ENCODE measurements at places on chromosomes 5 and 9.

GRCh38 chr9:124256517-124257069 is 1.2 kb upstream of the NEK6 start:
- DNase-seq: no peak

DNA sequence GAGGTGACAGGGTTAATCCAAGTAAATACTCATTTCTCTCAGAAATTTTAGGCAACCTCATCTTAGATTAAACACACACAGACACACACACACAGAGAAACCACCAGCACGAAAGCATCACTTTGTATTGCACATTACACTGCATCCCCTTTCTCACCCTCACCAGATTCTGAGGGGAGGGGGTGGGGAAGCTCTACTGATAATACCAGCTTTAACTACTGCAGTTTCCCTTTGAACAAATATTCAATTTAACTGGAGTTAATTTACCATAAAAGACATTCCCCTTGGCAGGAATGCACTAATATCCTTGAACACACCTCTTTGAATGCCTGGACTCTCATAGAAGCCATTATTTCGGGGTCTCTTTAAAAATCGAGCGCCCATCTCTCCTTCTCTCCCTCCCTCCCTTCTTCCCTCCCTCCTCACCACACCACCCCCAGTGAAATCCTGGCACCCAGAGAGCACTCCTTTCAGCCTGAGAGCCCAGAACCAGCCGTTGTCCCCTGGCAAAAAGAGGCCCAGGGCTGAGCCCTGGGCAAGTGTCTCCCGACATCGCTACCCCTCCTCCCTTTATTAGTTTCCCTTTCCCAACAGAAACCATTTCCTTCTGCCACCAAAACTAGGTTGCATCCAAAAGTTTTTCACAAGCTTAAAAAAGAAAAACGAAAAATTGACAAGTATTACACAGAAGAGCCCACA is 2.8 kb upstream of the NFIB start:
- peak; percentile 66 for DNase-seq

- DNase-seq: no peak
Observed at GRCh38 chr5:81393783-81394718, at the start of gene ACOT12. Gene ACOT12 (minus strand): TSS chr5:81394134. CDS start chr5:81394114, 20 bp downstream.

GRCh38 chr5:134490925-134491271 is 34.6 kb upstream of the JADE2 start:
- no peak for DNase-seq

- DNase-seq: no peak
Observed at GRCh38 chr5:146302406-146302805, 36.2 kb upstream of the POU4F3 start.

DNA sequence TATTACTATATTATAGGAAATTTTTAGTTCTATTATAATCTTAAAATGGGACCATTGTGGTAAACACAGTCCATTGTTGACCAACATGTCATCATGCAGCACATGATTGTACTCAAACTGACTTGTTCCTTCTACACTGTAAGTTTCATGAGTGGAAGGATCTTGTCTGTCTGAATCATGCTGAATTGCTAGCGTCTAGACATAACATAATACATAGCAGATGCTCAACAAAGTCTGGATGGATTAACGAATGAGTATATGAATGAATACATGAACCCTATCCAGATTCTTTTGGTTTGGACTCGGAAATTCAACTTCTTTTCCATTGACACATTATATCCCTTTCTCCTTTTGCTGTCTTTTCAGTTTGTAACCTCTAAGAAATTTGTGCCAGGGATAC is 429.2 kb upstream of the SGCD start:
- no peak for DNase-seq

DNA sequence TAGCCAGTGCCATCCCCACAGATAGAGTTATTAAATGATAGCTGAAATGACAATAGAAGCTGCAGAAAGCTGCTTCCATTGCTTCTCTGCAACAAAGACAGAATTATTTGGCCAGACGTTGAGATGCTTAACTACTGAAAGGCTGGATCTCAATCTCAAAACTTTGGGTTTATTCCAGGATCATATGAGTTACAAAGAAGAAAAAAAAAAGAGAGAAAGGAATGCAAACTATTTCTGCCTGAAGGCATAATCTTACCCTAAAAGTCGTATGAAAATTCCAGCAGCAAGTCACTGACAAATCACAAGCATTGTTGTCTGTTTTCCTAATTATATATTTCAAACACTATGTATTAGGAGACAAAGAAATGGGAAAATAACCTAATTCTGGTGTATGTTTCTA is 12.8 kb upstream of the TYRP1 start:
- DNase-seq: no peak

GRCh38 chr9:16985559-16986348 is 115.3 kb upstream of the BNC2 start:
- DNase-seq: no peak
